Left cardiac atrium (tissue), 4 donors: ENCODE measurements at places on chromosomes 2 and 18. TPM values are rescaled to one million over a fixed set of nuclear protein-coding genes. Genes with fewer than 3 reads are reported as not detected.

- no peak for DNase-seq
Measured at GRCh38 chr2:204152616-204153015, 216.1 kb downstream of the ICOS start.

DNA sequence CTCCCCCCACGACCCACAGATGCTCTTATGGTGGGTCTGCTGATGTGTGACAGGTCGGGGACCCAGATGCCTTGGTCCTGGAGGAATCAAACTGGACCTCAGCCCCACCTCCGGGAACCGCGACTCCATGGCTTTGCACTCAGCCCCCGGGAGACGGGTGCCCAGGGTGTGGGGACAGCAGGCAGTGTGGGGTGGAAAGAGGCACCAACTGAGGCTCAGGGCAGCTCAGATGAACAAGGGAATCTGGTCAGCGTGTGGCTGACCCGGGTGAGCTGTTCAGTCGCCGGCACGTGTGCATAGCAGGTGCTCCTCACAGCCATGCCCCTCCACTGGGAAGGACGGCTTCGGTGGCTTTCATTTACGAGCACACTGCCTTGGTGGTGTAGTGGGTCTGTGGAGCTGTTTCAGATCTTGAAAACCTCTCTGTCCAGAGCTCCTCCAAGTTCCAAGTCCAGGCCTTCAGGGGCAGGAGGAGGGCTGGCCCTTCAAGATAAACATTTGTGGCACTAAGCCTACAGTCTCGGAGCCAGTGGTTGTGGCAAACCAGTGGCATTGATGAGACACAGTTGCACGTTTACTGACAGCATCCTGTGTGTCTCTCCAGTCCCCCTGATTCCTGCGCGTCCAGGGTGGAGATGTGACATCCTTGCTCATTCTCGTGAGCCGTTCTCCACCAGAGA is 471.2 kb upstream of the HS6ST1 start:
- DNase-seq = no peak

The SCTR gene
- total RNA-seq = 0.32 TPM

- DNase-seq = no peak
Measured at GRCh38 chr2:72797740-72798139, 28.1 kb downstream of the EXOC6B start.

- no peak for DNase-seq
Measured at GRCh38 chr18:37529863-37530262, 35.7 kb downstream of the CELF4 start.

DNA sequence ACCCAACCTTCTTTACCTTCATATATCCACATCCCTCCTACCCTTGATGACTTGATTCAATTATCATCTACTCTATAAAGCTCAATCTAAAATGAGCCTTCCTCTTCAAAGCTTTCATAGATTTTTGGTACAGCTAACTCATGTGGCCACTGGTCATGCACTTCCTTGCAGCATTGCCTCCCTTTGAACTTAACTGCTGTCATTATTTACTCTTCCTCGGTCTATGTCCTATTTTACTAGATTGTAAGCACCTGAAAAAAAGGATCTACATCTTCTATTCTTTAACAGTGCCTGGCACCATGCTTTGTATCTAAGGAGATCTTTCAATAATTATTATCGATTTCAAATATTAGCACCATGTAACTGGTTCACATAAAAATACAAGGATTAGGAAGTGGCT is 30.6 kb downstream of the MDH1 start:
- DNase-seq = no peak

- no peak for DNase-seq
Measured at GRCh38 chr2:82636402-82637020, 1822.6 kb downstream of the SUCLG1 start.

- no peak for DNase-seq
Measured at GRCh38 chr18:44520981-44521667, 159.6 kb upstream of the SETBP1 start.

DNA sequence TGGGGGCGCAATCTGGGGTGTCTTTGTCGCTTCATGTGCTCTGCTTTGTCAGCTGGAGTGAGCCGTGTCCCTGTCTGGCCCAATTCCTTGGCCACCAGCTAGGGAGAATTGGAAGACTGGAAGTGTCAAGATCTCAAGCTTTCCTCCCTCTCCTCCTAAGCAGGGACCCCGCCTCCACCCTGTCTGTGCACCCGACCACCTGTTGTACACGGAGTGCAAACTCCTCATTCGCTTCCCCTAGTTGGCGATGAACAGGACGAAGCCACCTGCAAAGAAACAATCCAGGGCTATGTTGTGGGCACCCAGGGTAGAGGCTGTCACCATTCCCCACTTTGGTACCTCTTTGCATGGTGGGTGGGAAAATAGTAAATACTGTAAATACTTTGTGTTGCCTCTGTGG is 1.7 kb upstream of the DQX1 start:
- no peak for DNase-seq

DNA sequence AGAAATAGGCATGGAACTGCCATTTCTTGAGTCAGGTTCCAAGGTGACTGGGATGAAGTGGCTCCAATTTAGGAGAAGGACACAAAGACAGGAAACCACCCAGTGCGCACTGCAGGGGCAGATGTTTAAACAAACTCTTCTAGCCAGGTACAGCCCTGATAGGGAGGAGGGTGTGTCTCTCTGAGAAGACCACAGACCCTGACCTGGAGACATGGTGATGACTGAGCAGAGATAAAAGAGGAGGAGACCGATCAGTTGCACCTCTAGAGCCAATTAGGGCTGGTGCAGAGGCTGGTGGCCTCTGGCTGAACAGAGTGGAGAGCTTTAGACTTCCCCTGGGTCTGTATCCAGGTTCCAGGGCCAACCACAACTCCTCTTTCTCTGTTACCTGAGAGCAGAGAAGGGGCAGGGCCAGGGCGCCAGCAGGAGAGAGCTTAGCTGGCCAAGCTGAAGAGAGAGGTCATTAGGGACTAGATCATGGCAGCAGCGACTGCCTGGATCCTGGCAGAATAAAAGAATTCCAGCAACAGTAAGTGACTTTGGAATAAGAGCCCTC is 5.4 kb upstream of the SPOPL start:
- DNase-seq = no peak

The ABHD1 gene
- total RNA-seq = 1.1 TPM

The FKBP7 gene
- total RNA-seq = 12.7 TPM

The HAAO gene
- total RNA-seq = 2.5 TPM

The UCN gene
- 1.6 TPM for total RNA-seq

GRCh38 chr2:69693775-69694450 is 48.0 kb upstream of the ANXA4 start:
- no peak for DNase-seq

The CCDC178 gene
- total RNA-seq = 0.89 TPM

The UGT1A5 gene
- total RNA-seq = not detected

GRCh38 chr2:10289352-10289751 is 13.4 kb upstream of the HPCAL1 start:
- DNase-seq = no peak

- no peak for DNase-seq
Measured at GRCh38 chr18:77894060-77894459, 644.4 kb downstream of the GALR1 start.

- no peak for DNase-seq
Measured at GRCh38 chr2:201680743-201681142, 17.7 kb downstream of the MPP4 start.

DNA sequence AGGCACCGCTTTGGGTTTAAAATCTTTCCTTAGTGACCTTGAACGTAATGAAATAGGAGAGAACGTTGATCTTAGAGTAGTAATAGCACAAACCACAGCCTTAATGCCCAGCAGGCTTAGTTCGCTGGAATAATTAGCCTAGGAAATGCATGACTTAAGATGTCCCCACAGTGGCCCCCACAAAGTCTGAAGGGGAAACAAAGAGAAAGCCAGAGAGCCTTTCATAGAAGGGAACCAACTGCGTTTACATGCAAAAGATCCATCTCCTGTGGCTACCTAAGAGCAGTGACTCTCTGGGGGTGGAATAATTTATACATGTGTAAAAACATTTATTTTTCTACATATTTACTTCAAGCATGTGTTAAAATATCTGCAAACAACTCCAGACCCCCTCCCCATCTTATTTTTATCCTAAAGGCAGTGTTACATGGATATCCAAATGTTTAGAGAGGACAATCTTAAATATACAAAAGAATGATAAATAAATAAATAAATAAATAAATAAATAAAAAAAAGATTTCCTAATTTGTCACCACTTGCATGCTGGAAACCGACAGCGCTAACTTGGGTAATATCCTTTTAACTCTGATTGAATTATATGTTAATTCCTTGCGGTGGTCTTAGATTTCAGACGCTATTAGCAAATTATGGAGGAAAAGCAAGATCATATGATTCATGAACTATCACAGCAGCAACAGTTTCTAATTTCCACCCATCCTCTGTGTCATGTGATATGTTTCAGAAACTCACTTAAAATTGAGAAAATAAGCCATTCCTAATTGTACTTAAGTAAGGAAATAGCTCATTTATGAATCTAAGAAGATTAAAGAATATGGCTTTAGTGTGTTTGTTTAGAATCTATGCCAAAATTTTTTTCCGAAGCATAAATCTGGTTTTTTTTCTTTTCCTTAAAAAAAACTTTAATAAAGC is 23.4 kb upstream of the CYP1B1 start:
- DNase-seq = no peak

DNA sequence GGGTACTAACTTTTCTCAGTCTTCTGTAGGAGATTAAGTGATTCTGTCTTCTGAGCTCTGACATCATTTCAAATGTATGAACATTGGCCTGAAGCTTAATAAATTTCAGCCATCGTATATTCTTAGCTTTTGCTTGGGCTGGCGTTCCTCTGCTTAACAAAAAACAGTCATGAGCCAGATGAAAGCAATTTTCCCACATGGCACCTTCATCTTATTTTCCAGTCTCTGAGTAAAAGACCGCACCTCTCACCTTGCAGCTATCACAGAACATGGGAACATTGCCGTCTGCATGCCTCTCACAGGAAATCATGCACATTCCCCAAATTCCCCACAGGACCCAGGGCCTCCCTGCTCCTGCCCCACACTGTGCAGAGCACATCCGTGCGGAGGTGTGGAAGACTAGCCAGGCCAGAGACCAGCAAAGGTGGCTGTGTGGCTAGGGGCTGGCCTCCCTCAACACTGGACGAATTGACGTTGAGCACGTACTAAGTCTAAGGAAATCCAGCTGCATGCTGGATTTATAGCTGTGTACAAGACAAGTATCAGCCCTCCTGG is 531.8 kb upstream of the ID2 start:
- DNase-seq = no peak

The HMSD gene
- total RNA-seq = not detected

The NAGK gene
- total RNA-seq = 54.5 TPM

- DNase-seq = no peak
Measured at GRCh38 chr18:23968638-23969604, 45.6 kb upstream of the TTC39C start.

DNA sequence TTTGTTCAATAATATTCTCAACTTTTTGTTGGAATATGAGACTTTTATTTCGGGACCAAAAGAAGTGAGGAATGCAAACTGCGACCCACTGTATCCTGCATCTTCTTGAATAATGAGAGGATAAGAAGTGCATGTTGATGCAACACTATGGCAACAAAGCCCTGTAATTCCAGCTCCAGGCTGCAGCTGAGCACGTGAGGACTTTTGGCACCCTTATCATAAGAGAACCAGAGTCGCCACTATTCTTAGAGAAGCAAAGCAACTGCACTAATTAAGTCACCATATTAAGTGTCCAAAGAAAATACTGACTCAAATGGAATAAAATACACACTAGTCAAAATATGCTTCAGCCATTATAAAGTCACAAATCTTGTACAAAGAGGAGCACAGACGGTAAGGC is 65.8 kb downstream of the FAM210A start:
- DNase-seq = peak; percentile 58

The REG3G gene
- total RNA-seq = not detected
